ENCODE measurements at places on chromosomes 4 and X.

DNA sequence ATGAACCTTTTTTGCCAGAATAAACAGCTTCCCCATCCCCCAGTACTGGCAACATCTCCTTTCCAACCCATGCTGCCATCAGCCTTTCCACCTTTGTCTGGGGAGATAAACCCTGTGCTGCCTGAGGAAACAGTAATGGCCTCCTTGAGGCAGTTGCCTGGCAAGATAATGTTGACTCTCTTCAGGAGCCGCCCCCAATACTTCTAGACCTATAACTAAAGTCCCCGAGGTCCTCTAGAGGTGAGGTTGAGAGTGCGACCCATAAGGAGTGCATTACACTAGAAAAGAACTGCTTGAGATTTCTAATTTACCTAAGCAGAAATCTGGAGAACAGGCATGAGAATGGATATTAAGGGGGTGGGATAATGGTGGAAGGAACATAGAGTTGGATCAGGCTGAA lies 963.2 kb upstream of the PCDH7 start:
- no peak for DNase-seq

- no peak for DNase-seq
Observed at GRCh38 chrX:34624416-34624815, 32.7 kb downstream of the TMEM47 start.

GRCh38 chr4:7546152-7546808 lies 111.5 kb upstream of the PSAPL1 start:
- no peak for DNase-seq

- no peak for DNase-seq
Observed at GRCh38 chrX:107699616-107700015, 71.3 kb downstream of the PRPS1 start.

DNA sequence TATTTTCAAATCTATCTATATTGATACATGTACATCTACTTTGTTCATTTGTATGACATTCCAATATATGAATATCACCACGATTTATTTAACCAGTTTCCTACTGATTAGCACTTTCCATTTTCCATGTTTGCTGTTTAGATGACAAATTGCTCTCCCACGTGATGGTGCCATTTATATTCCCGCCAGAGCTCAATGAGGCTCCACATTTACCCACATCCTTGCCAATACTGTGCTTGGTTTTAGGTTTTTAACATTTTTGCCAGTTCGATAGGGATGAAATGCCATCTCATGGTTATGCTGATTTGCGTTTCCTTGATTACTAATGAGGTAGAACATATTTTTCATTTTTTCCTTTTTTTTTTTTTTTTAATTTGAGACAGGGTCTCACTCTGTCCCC lies 86.7 kb upstream of the TRIM2 start:
- DNase-seq: no peak

- peak; percentile 86 for DNase-seq
Observed at GRCh38 chr4:158159054-158159717, 13.6 kb downstream of the GASK1B start.

GRCh38 chr4:137274404-137274803 lies 257.9 kb downstream of the PCDH18 start:
- DNase-seq: no peak

- DNase-seq: no peak
Observed at GRCh38 chr4:26999689-27000088, 139.0 kb downstream of the STIM2 start.

- no peak for DNase-seq
Observed at GRCh38 chrX:73683236-73683859, 120.4 kb downstream of the CHIC1 start.

DNA sequence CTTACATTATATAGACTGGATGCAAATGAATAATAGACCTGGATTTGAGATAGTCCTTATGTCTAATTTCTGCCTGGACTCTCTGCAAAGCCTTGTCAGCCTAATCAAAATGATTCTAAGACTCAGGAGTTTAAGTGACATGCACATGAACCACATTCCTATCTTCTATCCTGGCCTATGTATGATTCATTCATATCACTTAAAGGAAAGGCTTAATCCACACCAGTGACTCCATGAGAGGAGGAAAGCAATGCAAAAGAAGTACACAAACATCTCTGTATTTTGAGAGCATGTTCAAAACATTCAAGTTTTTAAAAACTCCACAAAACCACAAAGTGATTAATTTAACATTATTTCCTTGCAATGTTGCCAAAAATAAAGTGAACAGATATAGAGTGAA lies 14.6 kb downstream of the AMOT start:
- DNase-seq: no peak
